Activated T-helper 17 cell treated with anti-CD3 and anti-CD28 coated beads, Interleukin-2, amount 50 U/mL, for 72 hours (primary cell): ENCODE measurements at places on chromosomes 7 and 10.
A peak's percentile ranks its signal among the peaks of the same experiment; 100 is the strongest.

DNA sequence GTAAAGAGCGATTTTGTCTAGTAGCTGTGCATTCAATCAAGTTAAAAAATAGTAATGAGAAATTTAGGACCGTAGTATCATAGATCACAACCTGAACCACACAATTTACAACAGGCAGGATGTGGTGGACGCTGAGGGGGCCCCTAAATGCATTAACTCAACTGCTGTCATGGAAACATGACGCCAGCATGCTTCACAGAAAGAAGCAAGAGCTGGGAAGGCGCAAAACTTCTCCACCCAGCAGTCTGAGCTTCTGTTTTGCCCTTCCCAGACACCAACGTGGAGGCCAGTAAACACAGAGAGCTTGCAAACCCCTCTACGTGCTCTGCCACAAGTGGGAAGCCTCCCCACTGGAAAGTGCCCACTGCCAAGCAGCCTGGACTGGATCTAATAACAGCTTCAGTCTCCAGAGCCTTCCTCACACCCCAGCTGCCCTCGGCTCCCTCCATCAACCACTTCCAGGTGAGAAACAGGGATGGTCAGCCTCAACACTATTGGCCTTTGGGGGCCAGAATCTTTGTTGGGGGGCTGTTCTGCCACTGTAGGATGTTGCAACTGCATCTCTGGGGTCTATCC is 151.8 kb downstream of the SFMBT2 start:
- peak; percentile 43 for ATAC-seq

- no peak for ATAC-seq
These were observed 42.1 kb upstream of the CXCL12 start for GRCh38 chr10:44427037-44427436.

GRCh38 chr10:7913126-7913872 is 95.0 kb downstream of the TAF3 start:
- ATAC-seq = no peak

GRCh38 chr7:11436316-11436715 is 395.7 kb downstream of the THSD7A start:
- no peak for ATAC-seq

- ATAC-seq = no peak
These were observed 452.7 kb downstream of the DPP6 start for GRCh38 chr7:154504918-154505317.
